AG10803 (cell line): ENCODE measurements at places on chromosomes 5 and 9.

GRCh38 chr9:83570359-83570758 is 32.2 kb upstream of the FRMD3 start:
- peak; percentile 6 for DNase-seq

DNA sequence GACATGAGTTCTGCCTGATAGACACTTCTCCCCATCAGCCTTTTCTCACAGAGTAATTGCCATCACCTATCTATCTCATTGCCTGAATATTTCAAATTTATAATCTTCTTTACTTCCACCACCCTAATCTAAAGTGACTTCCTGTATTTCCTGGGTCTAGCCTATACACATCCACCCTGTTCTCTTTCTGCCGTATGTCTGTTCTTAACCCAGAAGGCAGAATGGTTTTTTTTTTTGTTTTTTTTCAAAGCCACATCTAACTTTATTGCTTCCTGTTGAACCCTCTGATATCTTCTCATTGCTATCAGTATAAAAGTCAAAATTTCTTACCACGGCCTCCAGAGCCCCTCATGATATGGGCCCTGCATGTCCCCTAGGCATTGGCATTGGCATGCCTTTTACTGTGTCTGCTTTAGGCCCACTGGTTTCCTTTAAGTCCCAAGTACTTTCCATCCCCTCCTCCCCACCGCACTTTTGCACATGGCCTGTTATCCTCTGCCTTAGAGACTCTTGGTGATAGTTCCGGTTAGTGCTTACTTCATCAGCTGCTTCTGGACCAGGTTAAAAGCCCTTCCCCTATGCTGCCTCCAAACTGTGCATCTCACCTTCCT is 159.9 kb downstream of the MAN2A1 start:
- DNase-seq = no peak

DNA sequence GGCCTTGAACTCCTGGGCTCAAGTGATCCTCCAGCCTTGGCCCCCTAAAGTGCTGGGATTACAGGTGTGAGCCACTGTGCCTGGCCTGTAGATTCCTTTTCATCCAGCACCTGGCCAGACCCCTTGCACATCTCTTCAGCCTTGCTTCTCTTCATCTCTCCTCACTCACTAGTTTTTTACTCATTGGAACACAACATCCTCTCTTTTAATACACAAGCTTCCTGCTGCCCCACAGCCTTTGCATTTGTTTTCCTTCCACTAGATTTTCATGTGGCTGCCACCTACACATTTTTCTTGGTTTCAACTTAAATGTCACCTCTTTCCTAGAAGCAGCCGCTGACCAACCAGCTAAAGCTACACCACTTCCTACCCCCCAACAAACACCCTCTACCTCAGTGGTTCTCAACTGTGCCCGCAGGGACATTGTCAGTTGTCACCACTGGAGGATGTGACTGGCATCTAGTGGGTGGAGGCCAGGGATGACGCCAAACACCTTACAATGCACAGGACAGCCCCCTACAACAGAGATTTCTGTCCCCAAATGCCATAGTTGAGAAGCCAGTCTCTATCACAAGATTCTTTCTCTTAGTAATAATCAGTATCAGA is 33.7 kb downstream of the HAVCR1 start:
- DNase-seq = no peak

GRCh38 chr9:75233011-75233410 is 144.7 kb downstream of the OSTF1 start:
- no peak for DNase-seq

DNA sequence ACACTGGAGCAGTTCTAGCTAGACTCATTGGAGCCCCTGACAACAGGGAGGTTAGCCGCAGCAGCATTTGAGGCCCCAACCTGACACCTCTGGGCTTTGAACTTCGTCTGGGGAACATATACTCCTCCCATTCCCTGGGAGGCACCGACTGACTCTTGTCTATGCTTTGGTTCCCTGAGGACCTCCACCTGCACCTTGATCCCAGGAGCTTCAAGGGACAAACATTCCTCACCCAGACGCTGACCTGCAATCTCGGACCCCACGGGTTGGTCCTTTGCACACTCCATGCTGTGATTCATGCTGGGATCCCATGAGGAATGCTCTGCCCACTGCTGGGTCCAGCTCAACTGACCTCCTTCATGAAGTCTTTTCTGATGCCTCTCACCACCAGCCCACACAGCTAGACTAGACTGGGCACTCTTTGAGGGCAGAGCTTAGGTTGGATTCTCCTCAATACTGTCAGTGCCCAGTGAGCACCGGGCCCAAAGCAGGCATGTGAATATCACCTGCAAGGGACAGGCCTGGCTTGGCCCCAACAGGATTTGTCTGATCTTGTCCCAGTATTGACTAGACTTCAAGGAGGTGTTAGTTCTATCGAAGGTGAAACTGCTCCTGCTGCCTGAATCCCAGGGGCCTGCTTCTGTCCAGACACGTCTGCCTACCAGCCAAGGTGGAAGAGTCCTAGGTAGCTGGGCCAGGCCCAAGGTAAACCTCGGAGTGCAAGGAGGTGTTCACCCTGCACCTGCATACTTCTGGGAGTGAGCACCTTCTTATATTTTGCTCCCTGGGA is 51.8 kb upstream of the ZBTB43 start:
- DNase-seq = no peak

DNA sequence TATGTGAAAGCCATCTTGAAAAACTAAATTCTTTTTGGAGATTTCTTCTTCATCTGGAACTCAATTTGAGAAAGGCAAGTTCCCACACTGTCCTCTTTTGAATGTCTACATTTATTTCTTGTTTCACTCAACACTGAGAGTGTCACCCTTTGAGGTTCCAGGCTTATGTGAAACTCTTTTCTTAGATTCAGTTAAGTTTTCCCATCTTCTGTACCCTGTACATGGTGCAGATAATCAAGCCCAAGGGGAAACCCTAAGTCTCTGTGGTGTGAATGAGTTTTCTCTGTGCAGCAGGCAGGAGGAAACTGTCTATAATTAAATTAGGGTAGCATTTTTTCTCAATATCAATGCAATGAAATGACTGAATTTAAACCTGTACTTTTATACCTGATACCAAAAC is 72.3 kb upstream of the PRLR start:
- no peak for DNase-seq

DNA sequence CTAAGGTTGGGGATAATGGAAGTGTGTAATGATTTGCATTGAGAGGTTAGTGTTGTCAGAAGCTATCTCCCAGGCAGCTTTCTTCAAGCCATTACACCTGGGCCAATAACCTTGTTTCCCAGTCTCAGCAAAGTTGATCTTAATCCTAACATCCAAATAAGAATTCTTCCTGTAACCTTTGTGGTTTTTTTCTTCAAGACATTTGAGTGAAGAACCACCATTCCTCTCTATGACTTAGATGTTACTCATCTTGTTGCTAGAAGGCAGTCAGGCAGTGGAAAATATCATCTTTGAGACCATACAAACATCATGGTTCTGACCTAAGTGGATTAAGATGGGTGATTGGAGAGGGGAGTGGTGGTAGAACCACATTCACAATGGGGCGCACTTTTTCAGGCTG is 103.5 kb downstream of the NDUFAF2 start:
- DNase-seq = peak; percentile 54

- no peak for DNase-seq
Measured at GRCh38 chr9:98605116-98605515, 103.6 kb downstream of the GABBR2 start.

DNA sequence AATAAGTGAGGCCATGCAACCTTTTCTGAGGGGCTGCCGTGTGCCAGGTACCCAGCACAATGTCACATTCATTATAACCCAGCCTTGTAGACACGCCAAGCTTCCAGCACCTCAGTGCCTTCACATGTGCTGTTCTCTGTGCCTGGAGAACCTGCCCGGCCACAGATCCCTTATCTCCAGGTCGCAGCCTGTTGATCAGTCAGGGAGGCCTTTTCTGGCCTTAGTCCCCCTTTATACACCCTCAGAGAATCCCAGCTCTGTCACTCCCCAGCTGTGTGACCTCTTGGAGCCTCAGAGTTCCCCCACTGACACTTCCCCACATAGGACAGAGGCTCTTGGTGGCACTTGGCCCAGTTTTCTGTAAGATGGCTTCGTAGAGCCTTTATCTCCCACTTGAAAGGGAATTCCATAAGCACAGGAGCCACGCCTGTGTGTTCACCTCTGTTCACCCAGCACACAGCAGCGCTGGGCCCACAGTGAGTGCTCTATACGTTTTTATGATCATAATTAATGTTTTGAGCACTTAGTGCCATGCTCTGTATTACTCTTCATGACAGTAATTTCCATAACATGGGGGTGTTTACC is 38.7 kb downstream of the NEURL1B start:
- no peak for DNase-seq

- DNase-seq = no peak
Measured at GRCh38 chr5:155768332-155768731, 558.6 kb upstream of the SGCD start.

DNA sequence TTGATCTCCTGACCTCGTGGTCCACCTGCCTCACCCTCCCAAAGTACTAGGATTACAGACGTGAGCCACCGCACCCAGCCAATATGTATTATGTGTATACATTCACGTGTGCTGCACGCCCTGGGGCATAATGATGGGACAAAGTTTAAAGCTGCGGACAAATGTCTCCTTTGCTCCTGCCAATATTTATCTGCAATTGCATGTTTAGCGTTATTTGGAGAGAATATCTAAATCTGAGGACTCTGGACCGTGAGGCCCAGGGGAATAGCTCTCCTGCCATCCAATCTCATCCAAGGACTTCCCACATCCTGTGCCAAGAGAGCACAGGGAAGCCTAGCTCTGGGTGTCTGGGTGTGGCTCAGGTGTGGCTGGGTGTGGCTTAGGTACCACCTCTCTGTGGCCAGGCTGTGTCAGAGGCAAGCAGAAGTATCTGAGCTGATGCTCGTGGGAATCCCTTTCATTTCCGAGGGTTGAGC is 6.9 kb upstream of the BOD1 start:
- no peak for DNase-seq

- peak; percentile 44 for DNase-seq
Measured at GRCh38 chr5:91109634-91110033, 273.5 kb downstream of the ARRDC3 start.

DNA sequence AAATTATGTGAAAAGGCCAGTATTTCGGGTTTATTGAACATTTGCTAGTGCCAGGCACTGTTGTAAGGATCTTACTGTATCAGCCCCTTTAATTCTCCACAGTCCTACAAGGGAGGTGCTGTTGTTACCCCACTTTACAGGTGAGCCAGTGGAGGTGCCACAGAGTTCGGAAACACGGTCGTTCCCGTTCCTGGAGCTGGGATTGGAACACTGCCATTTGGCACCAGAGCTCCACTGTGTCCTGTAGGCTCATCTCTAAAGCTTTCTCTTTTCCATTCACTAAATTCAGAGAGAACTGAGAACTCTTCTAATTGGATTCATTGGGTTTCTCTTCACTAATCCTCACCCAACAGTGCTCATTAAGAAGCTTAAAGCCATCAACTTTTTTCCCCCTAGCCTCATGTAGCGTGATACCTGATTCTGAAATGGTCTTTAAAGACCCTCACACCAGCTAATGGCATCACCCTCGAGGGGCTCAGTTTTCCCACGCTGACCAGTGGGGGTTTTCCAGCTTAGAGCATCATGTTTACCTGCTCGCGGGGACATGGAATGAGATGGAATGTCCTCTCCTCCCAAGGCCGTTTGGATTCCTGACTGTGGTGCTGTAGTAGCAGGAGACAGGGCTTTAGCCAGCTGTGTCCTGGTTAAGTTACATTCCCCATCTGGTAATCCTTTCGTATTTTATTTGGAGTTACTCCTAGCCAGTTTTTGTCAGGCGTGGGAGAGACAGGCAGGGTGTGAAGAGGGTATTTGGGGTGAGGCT is 5.8 kb downstream of the ERGIC1 start:
- DNase-seq = peak; percentile 65

GRCh38 chr5:179297026-179297425 is 48.2 kb downstream of the ADAMTS2 start:
- DNase-seq = no peak

DNA sequence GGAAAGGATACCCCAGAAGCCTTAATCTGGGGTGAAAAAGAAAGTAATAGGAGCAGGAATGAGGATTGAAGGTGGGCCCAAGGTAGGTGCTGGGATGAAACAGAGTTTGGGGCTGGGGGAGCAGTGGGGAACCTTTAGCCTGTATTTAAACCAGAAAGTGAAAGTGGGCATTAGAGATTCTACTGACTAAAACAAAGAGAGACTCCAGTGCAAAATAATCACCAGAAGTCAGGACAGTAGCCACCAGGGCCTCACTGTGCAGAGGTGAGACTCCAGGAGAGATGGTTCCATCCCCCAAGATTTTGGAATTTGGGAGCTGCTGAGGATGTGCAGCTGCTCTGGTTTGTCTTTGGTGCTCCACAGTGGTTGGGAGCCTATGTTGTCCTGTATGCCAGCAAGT is 13.1 kb downstream of the DNAJB5 start:
- DNase-seq = no peak

DNA sequence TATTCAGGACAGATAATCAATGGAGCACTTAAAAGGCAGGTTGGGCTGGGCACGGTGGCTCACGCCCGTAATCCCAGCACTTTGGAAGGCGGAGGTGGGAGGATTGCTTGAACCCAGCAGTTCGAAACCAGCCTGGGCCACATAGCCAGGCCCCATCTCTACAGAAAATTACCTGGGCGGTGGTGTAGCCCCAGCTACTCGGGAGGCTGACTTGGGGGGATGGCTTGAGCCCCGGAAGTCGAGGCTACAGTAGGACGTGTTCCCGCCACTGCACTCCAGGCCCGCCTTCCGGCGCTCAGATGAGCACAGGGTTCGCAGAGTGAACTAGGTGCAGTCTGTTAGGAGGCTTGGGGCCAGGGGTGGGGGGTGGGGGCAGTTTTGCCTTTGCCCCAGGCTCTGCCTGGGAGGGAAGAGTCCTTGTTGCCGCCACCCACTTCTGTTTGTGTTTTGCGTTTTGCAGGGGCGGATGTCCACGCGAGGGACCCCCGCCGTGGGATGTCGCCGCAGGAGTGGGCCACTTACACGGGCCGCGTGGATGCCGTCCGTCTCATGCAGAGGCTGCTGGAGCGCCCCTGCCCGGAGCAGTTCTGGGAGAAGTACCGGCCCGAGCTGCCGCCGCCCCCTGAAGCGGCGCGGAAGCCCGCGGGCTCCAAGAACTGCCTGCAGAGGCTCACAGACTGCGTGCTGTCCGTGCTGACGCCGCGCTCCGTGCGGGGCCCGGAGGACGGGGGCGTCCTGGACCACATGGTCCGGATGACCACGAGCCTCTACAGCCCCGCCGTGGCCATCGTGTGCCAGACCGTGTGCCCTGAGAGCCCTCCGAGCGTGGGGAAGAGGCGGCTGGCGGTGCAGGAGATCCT is 85.2 kb downstream of the ANKRD33B start:
- DNase-seq = no peak

- no peak for DNase-seq
Measured at GRCh38 chr5:16733331-16734006, 116.7 kb upstream of the RETREG1 start.

- DNase-seq = no peak
Measured at GRCh38 chr9:105693435-105694189, 729 bp upstream of the TMEM38B start.

DNA sequence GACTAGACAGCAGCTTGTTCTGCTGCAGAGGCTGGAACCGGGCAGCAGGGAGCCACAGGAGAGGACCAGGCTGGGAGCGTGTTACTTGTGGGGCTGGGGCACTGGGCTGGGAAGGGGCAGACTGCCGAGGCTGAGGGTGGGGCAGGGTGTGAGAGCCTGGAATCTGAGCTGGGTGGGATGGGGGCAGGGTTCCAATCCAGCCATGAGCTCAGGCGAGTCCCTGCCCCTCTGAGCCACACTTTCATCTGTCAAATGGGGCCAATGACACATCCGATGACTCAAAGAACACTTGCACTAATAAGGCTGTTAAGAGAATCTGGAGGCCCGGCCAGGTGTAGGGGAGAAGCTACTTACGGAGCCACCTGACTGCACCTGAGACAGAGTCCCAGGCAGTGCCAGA is 18.7 kb upstream of the WDR38 start:
- DNase-seq = peak; percentile 54

- DNase-seq = peak; percentile 68
Measured at GRCh38 chr5:119055294-119055693, 15.6 kb upstream of the DMXL1 start.
